NCI-H460 (cell line): ENCODE measurements at places on chromosomes 1 and 21. TPM values are rescaled to one million over a fixed set of nuclear protein-coding genes. Genes with fewer than 3 reads are reported as not detected.

DNA sequence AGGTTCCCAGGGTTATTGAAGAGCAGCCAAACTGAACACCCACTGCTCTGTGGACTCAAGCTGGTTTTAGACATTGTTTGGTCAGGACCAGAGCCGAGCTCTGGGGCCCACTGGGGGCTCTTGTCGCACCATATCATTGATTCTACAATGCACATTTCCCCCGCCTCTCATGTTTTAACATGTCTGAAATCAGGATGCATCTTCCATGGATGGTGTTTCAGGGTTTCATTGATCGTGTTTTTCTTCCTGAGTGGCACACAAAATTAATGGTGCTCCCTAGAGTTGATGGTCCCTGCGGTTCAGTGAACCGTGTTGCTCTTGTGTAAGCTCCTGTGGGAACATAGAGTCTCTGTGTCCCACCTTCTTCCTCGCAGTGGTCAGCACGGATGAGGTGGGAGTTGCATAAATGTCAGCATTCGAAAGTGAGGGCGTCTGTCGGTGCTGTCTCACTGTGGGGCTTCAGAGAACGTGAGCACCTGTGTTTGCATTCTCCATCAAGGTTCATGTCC is 38.3 kb downstream of the GALNT2 start:
- no peak for DNase-seq

GRCh38 chr1:92536980-92537884 is 50.5 kb upstream of the GFI1 start:
- no peak for DNase-seq

The P3H1 gene
- 44.9 and 51.0 TPM in 2 replicates for total RNA-seq

The VAV3 gene
- total RNA-seq: 0.79 and 1.1 TPM in 2 replicates

DNA sequence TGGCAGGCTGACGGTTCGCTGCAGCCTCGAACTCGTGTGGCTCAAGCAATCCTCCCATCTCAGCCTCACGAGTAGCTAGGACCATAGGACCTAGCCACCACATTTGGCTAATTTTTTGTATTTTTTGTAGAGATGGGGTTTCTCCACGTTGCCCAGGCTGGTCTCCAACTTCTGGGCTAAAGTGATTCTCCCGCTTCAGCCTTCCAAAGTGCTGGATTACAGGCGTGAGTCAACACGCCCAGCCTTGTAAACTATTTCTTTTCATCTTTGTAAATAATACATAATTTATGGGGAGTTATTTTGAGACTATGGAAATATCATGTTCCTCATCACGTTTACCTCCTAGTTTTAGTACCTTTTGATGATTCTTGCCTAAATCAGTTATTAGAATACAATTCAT is 906 bp upstream of the FBXO28 start:
- DNase-seq: no peak

GRCh38 chr1:209876078-209876800 is 48.5 kb downstream of the UTP25 start:
- DNase-seq: no peak
